ENCODE measurements at places on chromosomes 6 and 20.

GRCh38 chr20:22946596-22946995 is 88.5 kb upstream of the SSTR4 start:
- DNase-seq: no peak

DNA sequence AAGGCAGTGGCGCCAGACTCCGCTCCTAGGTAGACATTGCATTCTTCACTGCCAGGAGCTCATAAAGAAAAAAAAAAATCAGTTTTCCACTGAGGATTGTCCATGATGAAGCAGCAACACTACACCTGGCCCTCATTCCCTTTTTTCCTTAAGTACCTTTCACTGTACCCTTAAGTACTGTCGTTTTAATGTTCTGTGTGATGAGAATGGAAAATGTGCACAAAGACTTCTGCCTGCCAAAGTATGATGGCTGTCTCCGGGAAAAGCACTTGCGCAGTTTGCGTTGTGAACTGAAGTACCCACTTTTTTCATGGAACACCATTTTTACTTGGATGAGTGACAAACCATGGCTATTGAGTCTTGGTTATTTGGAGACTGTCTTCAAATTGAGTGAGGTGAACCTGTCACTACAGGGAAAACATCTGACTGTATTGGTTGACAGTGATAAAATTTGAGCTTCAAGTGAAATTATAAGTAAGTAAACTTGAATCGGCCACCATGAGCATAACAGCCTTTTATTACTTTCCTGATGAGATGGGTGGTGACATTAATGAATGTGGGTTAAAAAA is 104.8 kb downstream of the NCOA3 start:
- DNase-seq: no peak

- DNase-seq: no peak
Observed at GRCh38 chr20:45969712-45970634, 2.0 kb downstream of the ZNF335 start.

DNA sequence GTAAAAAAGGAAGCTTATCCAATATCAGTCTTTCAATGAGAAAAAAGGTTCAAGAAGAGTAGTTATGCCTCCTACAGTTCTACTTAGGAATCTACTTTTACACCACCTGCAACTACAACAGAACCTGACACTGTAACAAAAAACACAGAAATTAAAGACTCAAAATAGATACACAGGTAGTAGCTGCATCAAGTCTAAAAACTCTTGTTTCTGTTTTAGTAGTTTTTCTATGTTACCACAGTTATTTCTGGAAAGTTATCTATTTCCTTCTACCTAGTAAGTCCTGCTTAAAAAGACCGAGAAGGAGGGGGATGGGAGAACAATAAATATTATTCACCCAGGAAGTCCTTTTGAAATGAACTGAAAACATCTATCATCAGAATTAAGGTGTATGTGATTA is 52.5 kb downstream of the ATG5 start:
- DNase-seq: no peak

DNA sequence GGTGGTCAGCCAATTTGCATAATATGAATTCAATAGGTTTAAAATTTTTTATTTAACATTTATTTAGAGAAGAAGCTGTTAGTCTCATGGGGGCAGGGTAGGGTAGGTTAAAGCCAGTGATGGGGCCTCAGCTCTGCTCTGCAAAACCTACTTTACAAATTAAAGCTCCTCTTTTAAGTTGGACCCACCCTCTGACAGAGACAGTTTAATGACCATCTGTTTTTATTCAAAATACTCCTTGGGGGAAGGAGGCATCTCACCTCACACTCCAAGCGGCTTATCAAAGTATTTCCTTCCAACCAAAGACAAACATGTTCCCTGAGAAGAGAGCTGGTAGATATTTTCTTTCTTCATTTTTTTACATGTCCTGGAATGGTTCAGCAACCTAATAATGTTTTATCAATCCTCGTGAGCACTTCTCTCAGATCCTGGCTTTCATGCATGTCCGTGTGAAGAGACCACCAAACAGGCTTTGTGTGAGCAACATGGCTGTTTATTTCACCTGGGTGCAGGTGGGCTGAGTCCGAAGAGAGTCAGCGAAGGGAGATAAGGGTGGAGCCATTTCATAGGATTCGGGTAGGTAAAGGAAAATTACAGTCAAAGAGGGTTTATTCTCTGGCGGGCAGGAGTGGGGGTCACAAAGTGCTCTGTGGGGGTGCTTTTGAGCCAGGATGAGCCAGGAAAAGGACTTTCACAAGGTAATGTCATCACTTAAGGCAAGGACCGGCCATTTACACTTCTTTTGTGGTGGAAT is 184.7 kb downstream of the GJA1 start:
- DNase-seq: no peak
